ENCODE measurements at places on chromosomes 3 and 15. TPM values are rescaled to one million over a fixed set of nuclear protein-coding genes. Genes with fewer than 3 reads are reported as not detected.

Gene GOLGA8T
- total RNA-seq: not detected

Gene NR2E3
- total RNA-seq: not detected

GRCh38 chr3:27677565-27677964 is 44.6 kb downstream of the EOMES start:
- peak; percentile 80 for DNase-seq

DNA sequence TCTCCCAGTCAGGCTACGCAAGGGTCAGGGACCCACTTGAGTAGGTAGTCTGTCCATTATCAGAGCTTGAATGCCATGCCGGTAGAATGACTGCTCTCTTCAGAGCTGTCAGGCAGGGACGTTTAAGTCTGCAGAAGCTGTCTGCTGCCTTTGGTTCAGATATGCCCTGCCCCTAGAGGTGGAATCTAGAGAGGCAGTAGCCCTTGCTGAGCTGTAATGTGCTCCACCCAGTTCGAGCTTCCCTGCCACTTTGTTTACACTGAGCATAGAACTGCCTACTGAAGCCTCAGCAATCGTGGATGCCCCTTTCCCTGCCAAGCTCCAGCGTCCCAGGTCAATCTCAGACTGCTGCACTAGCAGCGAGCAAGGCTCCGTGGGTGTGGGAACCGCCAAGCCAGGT is 57.5 kb upstream of the SETMAR start:
- no peak for DNase-seq

DNA sequence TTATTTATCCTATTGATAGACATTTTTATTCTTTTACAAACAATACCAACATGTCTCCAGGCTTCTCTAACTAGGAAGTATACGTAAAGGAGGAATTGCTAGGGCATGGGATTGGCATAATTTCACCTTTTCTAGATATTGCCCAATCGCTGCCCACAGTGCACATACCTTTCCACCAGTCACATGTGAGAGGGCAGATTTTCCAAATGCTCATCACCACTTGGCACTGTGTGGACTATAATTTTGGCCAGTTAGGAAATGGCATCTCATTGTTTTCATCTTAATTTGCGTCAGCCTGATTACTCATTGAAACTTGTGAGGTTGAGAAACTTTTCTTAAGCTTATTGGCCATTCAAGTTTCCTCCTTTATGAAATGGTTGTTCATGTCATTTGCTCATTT is 57.4 kb upstream of the POLR2M start:
- peak; percentile 24 for DNase-seq

DNA sequence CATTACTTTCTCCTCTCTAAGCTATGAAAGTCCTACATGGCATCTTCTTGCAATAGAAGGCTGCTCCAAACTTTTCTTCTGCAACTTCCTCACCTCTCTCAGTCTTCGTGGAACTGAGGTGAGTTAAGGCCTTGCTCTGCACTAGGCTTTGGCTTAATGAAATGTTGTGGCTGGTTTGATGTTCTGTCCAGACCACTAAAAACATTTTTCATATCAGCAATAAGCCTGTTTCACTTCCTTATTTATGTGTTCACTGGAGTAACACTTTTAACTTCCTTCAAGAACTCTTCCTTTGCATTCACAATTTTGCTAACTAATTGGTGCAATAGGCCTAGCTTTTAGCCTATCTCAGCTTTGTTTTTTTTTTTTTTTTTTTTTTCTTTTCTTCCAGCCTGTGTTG is 335.3 kb upstream of the NECTIN3 start:
- no peak for DNase-seq
